ENCODE measurements at places on chromosomes 12 and 14.

- no peak for DNase-seq
Observed at GRCh38 chr14:98799891-98800290, 472.1 kb downstream of the BCL11B start.

DNA sequence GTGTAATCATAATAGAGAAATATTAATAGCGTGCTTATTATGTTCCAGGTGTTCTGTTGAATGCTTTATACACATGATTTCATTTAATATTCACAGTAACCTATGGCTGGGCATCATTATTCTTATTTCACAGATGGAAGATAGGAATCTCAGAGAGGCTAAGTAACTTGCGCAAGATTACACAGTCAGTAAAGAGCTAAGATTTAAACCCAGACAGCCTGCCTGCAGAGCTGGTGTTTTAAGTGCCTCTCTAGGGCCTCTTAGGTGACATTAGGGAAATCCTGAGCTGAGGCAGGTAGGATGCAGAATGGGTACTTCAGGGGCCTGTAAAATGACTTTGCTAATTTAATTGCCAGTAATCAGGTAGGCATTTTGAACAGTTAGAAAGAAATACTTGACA lies 18.5 kb upstream of the BHLHE41 start:
- no peak for DNase-seq

DNA sequence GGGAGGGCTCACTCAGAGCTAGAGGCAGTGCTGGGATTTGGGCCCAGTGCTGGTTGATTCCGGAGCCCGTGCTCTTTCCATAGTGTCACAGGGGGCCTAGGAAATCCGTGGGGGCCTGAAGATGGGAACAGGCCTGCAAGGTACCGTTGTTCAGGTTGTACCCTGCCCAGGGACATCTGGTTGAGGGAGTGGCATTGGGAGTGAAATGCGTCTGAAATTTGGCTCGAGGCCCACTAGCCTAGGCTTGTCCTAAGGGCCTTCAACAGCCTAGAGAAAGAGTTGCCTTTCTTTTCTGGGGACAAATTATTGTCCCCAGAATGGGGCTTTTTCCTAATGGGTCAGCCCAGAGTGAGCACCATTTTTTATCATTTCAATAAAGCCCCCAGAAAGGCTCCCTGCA lies 26.4 kb upstream of the FAM222A start:
- no peak for DNase-seq

- no peak for DNase-seq
Observed at GRCh38 chr14:64550621-64551333, 1.0 kb downstream of the PPP1R36 start.

- peak; percentile 47 for DNase-seq
Observed at GRCh38 chr12:116303929-116304328, 26.4 kb upstream of the MED13L start.

GRCh38 chr12:48857278-48857994 lies 5.5 kb upstream of the DDX23 start:
- no peak for DNase-seq

DNA sequence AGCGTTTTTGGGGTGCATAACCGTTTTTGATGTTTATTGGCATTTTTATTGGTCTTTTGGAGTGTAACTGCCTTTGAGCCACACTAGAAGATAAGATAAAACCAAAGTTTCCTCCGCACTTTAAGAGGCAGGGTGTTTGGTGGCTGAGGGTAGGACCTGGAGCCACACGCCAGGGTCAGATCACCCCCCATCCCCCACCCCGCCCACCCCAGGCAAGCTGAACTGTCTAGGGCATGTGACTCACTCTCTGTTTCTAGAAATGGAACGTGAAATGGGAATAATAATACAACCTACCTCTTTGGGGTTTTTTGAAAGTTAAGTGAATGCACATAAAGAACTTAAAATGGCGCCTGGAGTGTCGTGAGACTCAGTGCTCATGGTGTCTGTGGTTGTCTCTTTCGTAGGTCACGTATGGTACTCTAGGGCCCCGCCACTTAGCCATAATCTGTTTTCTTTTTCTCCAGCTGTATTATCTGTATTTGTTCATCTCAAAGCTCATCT lies 56.0 kb downstream of the PPP2R5C start:
- DNase-seq, result no peak

GRCh38 chr14:98984719-98985041 lies 287.3 kb downstream of the BCL11B start:
- no peak for DNase-seq

Data from MCF 10A (cell line).